ENCODE measurements at places on chromosomes 5 and 9.

GRCh38 chr9:17116400-17116837 lies 18.4 kb upstream of the CNTLN start:
- DNase-seq, result peak; percentile 56

DNA sequence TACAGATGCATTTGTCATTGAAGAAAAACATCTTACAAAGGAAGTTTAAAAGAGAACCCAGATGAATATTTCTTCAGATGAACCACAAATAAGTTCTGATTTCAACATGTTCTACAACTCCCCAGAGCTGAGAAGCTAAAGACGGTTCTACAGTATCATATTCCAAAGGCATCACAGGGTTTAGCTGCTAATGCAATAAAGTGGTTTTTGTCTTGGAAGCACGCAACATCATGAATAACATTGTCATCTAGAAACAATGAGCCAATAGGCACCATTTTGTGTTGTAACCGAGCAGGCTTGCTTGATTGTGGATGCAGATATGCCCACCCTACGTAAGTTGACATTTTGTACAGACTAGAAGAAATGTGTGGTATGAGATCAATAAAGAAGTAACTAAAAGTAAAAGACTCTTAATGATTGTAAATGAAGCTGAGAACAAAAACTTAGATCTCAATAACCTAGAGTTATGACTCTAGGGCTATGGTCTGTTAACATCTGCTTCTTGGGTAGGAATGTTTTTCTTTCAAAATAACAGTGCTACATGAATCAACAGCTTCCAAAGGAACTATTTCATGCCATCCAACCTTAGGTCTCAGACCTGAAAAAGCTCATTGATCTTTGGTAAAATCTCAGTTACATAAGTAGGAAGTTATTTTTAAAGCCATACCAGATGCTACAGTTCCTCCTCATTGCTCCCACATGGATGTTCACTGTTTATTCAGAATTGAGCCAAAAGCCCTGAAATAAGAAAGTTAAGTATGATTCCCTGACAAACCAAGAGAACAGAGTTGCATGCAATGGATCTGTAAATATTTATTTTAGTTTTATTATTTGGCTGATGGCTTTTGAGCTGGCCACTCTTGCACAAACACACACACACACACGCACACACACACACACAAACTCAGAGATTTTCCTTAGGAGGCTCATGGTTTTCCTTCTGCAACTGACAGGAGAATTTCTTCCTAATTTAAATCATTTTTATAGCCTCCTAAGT lies 118.7 kb upstream of the SLCO6A1 start:
- no peak for DNase-seq

DNA sequence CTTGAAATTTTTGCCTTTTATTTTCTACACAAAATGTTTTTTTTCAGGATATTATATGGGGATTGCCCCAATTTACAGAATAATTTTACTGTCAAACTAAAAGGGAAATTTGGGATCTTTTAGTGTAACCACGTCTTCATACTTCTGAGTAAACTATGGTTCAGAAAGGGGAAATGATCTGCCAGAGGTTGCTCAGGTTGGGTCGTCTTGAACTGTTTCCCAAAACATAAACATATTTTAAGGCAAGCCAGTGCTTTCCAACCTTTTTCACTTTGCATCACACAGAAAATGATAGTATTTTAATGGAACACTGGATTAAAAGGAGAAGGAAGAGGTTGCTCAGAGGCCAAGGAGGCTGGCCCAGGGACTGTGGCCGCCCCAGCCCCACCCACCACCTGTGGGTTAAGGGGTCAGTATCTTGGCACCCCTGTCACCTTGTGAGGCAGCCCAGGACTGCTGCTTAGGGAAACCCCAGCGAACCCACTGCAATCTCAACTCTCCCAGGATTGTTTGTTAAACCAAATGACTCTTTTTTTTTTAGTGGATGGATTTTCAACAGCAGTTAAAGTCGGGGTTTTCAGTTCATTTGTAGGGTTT lies 142.7 kb upstream of the DHFR start:
- no peak for DNase-seq

- peak; percentile 19 for DNase-seq
Observed at GRCh38 chr5:115461506-115462290, 82.9 kb downstream of the FEM1C start.

GRCh38 chr9:116207371-116208111 lies 54.0 kb downstream of the PAPPA start:
- no peak for DNase-seq

- no peak for DNase-seq
Observed at GRCh38 chr5:59591162-59591561, 302.4 kb downstream of the PDE4D start.

DNA sequence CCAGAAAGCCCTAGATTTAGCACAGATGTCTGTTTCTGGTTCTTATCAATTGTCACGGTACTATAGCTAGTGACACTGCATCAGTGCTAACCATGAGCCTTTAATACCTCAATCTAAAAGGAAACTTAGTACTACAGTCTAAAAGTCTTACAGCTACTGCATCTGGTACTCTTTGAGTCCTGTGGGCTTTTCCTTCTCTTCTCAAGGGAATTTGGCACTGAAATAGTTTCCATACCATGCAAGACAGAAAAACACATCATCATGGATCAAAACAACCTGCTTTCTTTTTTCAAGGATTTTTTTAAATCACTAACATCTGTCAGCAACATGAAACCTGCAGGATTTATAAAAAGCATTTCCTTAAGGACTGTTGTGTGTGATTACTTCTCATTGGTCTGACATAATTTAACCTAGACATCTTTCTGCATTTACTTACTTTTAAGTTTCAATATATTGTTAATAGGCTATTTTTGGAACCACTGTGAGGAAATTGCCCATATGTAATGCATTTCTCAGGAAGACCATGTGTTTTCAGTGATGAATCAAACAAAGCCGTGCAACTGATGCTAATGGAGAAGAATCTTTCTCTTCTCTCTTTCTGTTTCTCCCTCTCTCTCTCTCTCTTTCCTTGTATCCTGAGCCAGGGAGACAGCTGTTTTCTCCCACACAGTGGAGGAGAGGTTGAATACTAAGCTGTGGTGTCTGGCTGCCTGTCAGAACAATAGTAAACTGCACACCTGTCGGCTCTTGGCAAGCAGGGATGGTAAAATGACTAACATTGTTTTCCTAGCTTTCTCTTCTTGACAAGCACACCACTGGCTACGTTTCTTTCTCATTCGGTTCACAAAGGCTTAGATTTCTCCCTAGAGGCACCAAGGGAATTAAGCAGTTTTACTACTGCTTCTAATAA lies 273.4 kb downstream of the CSNK1G3 start:
- DNase-seq, result no peak

- no peak for DNase-seq
Observed at GRCh38 chr5:154478224-154478565, at the start of gene HAND1. Gene HAND1, minus strand, starts transcription at chr5:154478227. Its CDS starts 219 bp downstream, at chr5:154478008.

DNA sequence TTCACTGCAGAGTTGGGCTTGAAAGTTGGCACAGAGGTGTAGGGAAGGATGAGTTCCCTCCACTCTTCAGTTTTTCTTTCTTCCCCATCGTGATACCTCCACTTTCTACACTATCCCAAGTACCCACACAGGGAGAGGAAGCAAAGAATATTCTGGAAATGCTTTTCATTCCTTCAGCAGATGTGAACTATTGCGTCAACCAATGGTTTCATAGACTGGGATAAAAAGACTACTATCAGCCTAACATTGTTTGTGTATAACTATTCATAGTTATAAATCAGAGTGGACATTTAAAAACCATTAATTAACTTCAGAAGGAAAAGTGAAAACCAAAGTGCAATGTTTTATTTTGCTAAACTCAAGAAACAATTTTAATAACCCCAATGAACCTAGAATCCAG lies 63.6 kb upstream of the MAMDC2 start:
- DNase-seq, result no peak

DNA sequence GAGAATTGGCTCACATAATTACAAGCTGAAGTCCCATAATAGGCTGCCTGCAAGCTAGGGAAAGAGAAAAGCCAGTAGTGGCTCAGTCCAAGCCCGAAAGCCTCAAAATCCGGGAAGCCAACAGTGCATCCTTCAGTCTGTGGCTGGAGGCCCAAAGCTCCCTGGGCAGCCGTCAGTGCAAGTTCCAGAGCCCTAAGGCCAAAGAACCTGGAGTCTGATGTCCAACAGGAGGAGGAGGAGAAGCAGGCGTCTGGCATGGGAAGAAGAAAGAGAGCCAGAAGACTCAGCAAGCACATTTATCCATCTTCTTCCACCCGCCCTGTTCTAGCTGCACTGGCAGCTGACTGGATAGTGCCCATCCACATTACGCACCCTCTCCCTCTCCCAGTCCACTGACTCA lies 213.4 kb downstream of the GAS1 start:
- no peak for DNase-seq

DNA sequence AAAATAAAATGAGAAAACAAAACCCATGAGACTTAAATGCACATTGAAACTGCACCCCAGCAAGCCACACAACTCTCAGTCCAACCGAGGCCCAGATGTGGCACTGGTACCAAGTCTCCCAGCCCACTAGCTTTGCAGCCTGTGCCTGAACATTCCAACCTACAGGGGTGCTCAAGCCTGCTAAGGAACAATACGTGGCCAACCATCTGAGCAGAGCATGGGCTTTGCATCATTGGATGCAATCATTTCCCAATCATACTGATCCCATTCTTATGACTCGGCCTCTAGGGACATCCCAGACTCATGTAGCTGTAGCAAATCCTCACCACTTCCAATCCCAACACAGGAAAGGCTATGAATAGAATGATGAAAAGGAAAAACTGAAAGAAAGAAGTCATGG lies 297.2 kb downstream of the SPOCK1 start:
- DNase-seq, result no peak

- peak; percentile 3 for DNase-seq
Observed at GRCh38 chr5:150263801-150264621, 25.6 kb downstream of the CAMK2A start.

- no peak for DNase-seq
Observed at GRCh38 chr5:73482383-73483136, 15.7 kb upstream of the BTF3 start.

GRCh38 chr5:38384396-38384795 lies 126.0 kb downstream of the EGFLAM start:
- DNase-seq, result no peak

GRCh38 chr9:111985315-111985714 lies 88.7 kb downstream of the UGCG start:
- no peak for DNase-seq

DNA sequence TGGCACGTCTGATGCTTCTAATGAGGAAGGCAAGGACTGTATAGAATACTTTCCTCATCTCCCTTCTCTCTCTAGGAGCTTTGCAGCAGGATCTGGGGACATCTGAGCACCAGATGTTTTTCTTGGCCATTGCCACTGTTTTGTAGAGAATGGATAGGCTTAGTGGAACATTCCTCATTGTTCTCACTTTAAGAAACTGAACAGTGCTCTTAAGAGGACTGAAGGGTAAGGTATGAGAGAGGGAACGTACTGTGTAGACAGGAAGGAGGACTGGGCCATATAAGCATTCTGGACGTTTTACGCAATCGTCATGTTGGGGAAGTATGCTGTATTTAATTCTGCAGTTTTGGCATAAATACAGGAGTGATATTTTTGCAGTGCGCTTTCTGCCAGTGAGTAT lies 70.6 kb downstream of the SMARCA2 start:
- DNase-seq, result no peak

Measured in inflammatory macrophage (primary cell).